ENCODE measurements at places on chromosomes 3 and 15.

- no peak for DNase-seq
Observed at GRCh38 chr3:44355362-44356033, 16.9 kb downstream of the TCAIM start.

- DNase-seq = no peak
Observed at GRCh38 chr15:60073466-60073840, 69.3 kb downstream of the FOXB1 start.

DNA sequence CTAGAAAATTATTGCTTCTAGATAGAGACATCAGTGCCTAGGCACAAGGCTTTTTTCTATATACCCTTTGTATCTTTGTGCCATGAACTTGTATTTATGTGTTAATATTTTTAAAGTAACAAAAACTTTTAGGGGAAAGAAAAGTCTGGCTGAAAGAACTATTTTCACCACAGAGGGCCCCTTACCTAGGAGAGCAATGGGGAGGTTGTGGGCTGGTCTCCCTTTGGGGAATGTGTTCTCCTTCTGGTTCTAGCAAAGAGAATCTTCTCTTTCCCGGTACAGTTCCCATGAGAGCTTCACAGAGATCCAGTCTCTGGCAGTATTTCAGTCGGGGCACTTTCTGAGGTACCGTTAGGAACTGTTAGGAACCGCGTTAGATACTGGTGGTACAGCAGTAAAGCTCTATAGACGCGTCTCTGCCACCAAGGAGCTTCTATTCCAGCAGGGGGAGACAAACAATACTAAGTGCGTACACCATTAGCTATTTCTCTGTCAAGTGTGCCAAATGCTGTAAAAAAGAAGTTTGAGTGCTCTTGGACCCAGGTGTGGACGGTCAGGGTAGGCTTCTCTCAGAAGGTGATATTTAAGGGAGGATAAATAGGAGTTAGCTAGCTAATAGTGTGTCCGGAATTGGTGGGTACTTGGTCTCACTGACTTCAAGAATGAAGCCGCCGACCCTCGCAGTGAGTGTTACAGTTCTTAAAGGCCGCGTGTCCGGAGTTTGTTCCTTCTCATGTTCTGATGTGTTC is 4.6 kb upstream of the EPB42 start:
- DNase-seq = peak; percentile 30

DNA sequence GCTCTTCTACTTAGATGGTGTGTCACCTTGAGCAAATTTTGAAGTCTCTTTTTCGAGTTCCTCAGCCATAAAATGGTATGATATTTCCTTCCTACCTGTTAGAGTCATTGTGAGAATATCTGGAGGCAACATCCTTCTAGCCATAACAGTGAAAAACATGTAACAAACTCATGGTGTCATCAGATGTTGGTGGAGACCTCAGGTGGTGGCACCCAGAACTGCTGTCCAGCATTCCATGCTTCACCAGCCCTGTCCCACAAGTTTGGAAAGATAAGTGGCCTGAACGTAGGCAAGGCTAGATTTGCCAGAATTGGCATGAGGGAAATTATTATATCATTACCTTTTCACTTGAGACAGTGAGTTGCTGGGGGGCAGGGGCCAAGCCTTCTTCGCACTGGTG is 30.4 kb downstream of the GASK1A start:
- no peak for DNase-seq

DNA sequence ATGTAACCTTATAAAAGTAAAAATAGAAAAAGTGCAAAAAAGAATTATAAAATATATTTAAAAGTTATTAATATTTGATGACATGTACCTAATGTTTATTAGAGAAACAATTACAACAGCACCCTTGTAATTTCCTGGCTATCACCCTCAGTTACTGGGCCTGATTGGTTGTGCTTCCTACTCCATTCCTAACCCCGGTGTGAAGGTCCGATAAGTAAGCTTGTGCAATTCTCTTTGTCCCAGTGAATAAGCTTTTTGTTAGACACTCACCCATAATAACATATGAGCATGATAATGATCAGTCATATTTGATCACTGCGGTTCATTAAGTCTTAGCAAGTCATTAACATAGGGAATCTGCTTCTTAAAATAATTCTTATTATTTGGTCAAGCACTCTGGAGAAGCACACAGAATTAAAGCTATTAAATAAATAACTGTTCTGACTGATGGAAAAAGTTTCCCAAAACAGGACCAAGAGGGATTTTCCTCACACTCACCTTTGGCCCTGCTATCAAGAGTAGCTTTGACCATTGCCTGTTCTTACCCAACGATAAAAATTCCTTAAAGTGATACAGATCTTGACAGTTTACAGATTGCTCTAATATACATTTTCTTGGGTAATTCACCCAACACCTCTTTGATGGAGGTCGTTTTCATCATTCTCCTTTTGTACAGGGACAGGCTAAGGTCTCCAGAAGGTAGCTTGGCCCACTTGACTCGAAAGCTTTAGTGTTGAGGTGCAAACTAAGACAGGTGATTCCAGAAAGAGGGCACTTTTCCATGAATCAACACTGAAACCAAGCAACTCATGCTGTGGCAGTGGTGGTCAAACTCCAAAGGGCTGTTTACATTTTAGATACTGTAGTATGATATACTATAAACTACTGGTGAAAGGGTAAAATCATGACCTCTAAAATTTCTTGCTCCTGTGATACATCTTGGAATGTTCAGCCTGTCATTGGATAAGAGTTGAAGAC is 543.0 kb upstream of the KCNMB2 start:
- DNase-seq = no peak

DNA sequence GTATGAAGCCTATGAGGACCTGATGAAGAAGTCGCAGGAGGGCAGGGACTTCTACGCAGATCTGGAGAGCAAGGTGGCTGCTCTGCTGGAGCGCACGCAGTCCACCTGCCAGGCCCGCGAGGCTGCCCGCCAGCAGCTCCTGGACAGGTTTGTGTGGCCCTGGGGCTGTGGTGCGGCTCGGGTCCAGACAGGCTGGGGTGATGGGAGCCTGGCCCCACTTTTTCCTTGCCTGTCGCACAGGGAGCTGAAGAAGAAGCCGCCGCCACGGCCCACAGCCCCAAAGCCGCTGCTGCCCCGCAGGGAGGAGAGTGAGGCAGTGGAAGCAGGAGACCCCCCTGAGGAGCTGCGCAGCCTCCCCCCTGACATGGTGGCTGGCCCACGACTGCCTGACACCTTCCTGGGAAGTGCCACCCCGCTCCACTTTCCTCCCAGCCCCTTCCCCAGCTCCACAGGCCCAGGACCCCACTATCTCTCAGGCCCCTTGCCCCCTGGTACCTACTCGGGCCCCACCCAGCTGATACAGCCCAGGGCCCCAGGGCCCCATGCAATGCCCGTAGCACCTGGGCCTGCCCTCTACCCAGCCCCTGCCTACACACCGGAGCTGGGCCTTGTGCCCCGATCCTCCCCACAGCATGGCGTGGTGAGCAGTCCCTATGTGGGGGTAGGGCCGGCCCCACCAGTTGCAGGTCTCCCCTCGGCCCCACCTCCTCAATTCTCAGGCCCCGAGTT is 29.0 kb downstream of the PTPN23 start:
- no peak for DNase-seq

DNA sequence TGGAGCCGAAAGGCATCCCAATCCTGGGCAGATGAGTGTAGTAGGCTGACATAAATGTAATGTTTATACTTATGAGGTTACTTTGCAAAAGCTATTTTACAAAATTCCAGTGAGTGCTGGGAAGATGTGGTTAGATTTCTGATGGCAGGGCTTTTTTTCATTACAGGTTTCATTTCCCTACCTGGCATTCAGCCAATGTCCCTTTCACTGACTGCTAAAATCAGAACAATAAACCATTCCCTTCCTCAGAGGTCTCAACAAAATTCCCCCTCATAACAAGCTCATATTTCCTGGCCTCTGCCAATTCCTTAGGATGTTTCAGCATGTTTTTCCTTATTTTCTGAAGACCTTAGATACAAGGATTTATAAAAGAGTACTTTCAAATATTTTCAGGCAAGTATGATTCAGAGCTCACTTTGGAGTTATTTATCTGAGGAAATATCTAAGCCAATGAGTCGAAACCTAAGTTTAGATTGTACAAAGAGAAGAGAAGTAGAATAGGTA is 40.9 kb upstream of the CCDC80 start:
- no peak for DNase-seq

DNA sequence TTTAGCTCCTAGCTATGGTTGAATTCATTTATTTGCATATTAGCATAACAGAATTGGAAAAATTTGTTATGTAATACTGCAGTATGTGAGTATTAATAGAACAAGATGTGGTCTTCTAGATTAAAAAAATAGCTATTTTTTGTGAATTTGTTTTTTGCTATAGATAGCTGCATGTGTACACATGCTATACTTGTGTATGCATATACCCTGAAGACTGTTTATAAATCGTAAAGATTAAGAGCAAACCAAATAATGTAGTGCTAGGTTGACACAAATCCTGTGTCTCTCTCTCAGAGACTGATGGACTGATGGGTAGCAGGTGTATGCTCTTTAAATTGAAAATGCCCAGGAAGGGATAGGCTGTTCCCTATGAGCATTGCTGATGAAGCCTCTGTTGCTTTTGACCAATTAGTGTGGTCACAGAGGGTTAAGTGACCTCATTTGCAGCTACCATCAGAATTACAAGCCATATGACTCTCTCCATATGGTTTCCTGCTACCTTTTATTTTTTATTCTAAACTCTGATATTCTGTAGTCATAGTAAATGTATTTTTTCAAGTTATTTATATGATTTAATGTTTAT is 9.0 kb downstream of the PLCL2 start:
- no peak for DNase-seq

DNA sequence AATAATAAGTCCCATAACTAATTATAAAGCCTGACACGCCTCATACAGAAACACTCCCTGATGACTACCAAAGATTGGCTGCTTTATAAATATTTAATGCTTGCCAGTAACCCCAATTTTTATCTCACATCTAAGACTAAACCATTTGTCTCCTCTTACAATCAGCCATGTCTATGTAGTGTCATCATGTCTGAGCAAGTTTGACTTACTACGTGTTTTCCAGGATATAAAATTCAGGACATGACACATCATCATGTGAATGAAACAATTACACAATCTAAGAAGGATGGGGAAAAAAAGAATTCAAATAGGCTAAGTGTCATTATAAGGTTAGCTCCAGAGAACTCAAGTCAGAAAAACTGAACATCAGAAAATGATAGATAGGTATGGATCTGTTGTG is 208.7 kb downstream of the MECOM start:
- no peak for DNase-seq

GRCh38 chr3:8278448-8278847 is 223.2 kb upstream of the LMCD1 start:
- DNase-seq = no peak

DNA sequence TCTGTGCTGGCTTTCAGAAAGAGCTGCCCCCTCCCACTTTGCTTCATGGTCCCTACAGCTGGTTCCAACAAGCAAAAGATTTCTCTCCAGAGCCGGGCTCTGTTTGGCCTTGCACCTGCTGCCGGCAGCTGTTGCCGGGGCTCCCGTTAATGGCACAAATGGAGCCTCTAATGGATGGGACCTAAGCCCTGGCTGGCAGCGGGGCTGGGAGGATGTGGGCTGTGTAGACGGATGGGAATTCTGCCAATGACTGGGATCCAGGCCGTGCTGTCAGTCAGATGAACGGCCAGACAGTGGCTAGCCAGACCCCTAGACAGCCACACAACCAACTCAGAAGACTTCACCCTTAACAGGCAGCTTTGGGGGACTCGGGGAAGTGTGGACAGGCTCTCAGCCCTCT is 88.0 kb downstream of the RPLP1 start:
- no peak for DNase-seq

GRCh38 chr3:16520241-16520969 is 6.9 kb upstream of the RFTN1 start:
- no peak for DNase-seq

DNA sequence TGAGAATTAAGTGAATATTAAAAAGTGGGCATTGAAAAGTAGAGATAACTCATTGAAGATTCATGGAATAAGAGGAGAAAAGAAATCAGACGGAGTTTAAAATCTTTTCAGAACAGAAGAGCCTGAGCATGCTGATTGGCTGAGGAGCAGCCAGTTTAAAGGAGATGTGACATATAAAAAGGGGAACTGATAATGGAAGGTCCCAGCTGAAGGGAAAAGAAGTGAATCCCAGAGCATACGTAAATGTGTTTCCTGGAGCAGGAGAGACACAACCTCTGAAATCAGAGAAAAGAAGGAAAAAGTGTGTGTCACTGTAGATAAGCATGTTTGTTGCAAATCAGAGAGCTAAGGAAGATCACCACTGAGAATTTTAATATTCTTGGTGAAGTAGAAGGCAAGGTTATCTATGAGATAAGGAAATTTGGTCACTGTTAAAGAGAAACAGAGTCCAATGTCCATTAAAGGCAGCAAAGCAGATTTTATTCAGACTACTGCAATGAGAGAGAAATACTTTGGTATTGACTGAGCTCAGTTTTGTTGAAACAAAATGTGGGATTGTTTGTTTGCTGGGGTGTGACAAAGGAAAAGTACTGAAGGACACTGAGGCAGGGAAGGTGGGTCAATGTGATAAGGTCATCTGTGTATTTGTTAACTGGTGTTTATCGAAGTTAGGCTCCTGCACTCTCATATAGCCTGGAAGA is 84.6 kb upstream of the WDR72 start:
- no peak for DNase-seq

DNA sequence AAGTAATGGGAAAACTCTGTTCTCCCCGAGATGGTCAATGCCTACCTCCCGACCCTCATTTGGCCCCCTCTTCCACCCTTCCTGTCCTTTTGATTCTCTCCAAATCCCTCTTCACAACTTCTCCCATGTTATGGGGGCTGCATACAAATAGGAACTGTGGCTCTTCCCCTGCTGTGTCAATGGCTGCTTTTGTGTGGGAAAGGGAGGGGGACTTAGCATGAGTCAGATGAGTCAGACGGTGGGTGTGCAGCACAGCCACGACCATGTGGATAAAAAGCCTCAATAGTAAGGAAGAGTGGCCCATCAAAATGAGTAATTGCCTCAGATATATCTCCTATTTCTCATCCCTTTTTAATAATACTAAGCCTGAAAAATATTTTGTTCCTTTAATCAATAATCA is 31.9 kb downstream of the SPATA16 start:
- no peak for DNase-seq

GRCh38 chr3:47747558-47747957 is 34.1 kb downstream of the SMARCC1 start:
- no peak for DNase-seq

GRCh38 chr3:169541528-169541927 is 122.0 kb downstream of the MECOM start:
- no peak for DNase-seq

DNA sequence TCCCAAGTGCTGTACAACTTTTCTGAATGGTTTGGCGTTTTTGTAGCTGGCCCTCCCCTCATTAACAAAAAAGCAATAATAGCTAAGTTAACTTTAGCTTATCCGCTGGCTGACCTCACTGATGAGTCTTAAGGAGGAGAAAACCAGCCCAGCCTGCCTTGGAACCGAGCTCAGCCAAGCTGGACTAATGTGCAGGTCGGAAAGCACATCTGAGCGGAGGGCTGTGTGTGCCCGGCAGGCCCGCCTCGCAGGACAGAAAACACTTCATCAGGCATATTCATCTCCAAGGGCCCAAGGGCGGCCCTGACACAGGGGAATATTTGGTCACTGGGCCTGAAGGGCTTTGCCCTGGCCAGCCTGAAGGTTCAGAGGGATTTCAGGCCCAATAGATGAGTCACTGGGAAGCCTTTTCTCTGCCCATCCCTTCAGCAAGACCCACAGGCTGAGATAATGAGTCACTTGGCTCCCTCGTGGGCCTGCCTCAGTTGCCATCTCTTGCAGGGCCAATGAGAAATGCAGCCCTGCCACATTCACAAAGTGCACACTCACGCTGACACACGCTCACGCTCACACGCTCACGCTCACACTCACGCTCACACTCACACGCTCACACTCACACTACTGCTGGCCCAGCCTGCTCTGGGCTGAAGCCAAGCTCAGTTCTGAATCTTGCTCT is 75.1 kb downstream of the SLC12A8 start:
- no peak for DNase-seq

GRCh38 chr15:50234764-50235163 is 30.8 kb downstream of the HDC start:
- DNase-seq = no peak
